Naive thymus-derived CD4-positive, alpha-beta T cell (primary cell): ENCODE measurements at places on chromosomes 6 and 20.
A peak's percentile ranks its signal among the peaks of the same experiment; 100 is the strongest.

DNA sequence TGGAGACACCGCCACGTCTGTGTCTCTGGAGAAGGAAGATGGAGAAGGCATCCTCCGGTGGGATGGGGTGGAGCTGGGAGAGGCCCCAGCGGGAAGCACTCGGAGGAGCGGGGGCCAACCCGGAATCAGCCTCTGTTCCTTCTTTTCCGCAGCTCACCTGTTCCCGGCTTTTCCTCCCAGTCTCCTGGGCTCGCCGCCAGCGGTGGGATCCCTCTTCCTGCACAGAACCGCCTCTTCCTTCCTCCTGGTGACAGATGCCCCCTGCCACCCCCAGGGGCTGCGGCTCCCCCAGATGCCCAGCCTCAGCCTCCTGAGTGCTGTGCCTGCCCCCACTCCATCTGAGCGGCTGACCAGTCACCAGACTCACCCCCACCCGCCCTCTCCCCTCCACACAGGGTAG lies 23.3 kb downstream of the RAMACL start:
- no peak for DNase-seq

GRCh38 chr20:53569606-53570307 lies 23.9 kb downstream of the ZNF217 start:
- DNase-seq = no peak

DNA sequence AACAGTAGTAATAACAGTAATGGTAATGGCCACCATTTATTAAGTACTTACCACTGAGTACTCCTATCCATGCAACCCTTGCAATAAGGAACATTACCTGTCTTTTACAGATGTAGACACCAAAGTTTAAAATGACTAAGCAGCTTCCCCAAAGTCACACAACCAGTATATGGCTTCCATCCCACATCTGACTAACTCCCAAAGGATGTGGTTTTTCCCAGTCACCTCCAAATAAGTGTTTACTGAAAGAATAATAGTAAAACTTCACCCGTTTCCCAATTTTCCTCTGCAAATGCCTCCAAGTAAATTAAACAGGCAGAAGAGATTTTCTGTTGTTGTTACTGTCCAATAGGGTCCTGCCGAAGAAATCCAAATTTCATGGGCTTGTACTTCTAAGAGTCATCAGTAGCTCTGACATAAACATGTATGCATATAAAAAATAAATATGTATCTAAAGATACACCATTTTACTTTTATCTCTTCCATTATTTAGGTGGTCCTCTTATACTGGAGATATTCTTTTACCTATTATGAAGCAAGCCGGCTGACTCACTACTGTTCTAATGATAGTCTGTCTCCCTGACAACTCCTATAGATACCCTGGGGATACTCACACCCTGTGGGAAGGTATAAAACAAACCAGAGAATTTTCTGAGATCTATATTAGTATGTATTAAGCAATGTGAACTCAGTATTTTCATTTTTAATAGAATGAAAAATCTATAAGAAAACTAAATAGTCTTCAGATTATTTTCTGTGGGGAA lies 77.9 kb upstream of the ID4 start:
- no peak for DNase-seq

- DNase-seq = no peak
Observed at GRCh38 chr20:14214046-14214445, 123.4 kb downstream of the FLRT3 start.

GRCh38 chr20:40397467-40397866 lies 291.6 kb downstream of the MAFB start:
- DNase-seq = no peak

DNA sequence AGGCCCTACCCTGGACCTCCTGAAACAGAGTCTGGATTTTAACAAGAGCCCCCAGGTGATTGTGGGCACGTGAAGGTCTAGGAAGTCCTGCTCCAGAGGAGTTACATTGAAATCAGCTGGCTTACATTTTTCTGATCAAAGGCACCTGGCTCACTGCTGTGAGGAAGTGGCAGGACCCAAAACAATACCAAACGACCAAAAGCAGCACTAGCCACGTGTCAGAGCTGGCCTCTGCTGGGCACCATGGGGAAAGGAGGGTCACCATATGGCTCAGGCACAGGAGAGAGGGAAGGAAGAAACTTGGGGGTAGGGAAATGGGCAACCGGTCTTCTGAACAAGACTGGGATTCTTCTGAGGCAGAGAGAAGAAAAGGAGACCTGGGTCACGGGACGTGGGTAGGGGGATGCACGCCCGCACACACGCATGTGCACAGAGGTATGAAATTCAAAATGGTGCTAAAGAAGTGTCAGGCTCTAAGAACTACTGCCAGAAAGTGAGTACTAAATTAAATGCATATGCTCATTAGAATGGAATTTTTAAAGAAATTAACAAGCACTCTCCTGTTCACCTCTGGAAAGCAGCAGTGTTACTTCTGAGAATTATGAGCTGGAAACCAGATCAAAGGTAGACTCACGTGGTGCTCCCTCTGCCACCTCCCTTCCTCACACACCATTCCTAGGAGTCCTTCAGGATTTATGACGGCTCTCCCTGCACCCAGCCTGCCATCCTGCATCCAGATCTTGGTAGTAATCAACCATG lies 113.6 kb downstream of the TRERF1 start:
- DNase-seq = no peak

DNA sequence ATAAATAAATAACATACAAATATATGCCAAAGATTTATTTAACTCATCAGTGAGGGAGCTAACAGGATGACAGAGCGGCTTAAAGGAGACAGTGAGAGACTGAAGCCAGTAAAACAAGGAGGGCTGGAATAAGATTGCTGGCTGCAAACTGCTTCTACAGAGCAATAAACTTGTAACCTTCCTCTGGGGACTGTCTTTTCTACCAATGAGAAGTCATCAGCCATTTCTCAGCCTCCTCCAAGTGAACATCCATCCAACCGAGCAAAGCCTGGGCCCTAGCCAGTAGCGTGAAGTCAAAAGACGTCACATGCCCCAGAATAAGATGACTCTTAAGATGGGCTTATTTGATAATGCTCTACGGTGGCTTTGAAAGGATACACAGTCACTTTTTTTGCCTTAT lies 42.5 kb downstream of the CPXM1 start:
- no peak for DNase-seq

DNA sequence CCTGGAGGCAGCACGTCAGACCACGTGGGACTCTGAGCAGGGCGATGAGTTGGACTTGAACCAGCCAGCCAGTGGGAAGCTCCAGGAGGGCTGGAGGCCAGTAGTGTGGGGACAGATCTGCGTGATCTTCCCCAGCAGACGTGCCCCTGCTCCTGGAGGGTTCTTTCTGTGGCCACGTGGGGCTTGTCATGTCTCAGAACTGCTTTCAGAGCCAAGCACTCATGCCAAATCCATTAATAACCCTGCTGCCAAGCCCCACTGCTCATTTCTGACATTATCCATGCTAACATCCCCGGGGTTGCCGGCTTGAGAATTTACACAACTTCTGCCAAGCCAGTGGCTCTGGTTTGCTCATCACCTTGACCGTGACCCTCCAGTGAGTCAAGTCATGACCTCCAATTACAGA lies 38.3 kb downstream of the SIRPA start:
- no peak for DNase-seq

DNA sequence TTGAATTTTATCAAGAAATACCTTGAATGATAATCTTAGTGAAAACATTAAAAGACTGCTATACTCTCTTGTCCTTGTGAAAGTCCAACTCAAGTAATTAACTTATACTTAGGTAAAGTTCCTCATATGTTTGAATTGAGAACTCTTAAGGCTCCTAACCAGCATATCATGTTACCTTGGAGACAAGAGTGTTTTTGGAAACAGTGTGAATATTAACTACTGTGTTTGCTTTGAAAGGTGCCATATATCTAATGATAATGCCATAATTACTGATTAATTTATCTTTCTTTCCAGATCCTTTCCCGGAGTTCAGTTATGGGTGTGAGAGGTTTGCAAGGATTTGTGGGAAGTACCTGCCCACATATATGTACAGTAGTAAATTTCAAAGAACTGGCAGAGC lies 10.5 kb downstream of the FAM120B start:
- DNase-seq = no peak

- no peak for DNase-seq
Observed at GRCh38 chr6:144756469-144756868, 471.3 kb downstream of the UTRN start.

DNA sequence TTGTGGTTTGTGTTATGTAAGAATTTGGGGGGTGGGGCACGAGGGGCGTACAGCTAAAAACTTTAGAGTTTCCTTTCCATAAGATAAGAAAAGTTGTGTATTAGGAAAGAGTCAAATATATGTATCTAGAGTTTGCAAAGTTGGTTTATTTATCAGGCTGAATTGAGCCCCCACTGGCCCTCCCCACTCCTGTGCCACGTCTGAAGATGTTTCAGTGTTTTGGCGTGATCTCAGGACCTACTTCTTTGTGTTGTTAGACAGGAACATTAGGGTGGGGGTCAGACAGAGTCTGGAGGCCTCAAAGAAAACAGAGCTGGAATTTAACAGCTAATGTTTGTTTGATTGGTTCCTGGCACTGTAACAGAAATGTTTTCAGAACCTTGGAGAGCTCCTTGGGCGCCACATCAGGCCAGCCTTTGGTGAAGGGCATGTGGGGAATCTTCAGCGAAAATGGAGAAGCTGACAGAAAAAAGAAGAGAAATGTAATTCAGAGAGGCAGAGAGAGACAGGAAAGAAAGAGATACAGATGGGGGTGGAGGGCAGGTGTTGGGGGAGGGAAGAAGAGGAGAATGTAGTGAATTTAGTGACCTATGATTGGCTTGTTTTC lies 674 bp downstream of the NRSN1 start:
- DNase-seq = peak; percentile 15

GRCh38 chr20:1469925-1470571 lies 3.4 kb upstream of the NSFL1C start:
- DNase-seq = no peak

- no peak for DNase-seq
Observed at GRCh38 chr20:23028392-23028791, 6.7 kb upstream of the SSTR4 start.

GRCh38 chr20:17825252-17825959 lies 125.6 kb downstream of the BANF2 start:
- no peak for DNase-seq
